Retina (tissue), 1 donor: ENCODE measurements at places on chromosomes 5 and 9.
A peak's percentile ranks its signal among the peaks of the same experiment; 100 is the strongest.

- no peak for DNase-seq
Measured at GRCh38 chr5:24235946-24236345, 408.8 kb downstream of the CDH10 start.

GRCh38 chr5:115755675-115756074 is 60.8 kb downstream of the CDO1 start:
- DNase-seq = no peak

GRCh38 chr5:137734331-137734730 is 1.6 kb downstream of the KLHL3 start:
- no peak for DNase-seq

DNA sequence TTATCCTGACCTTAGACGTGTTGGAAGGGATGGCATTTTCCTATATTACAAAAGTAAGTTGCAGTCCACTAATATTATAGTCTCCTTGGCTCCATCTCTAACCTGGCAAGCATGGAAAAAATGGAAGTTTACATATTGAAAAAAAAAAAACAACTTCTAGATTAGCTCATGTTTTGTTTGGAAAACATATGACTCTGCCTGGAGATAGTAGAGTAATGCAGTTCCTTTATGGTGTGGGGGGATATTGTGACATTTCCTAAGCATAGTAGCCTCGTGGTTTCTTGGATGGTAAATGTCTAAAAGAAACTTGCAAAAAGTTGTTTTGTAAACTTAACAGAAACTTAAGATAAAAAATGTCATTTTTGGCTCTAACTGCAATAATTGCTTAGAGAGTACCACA is 244.4 kb upstream of the FBXL7 start:
- DNase-seq = no peak

DNA sequence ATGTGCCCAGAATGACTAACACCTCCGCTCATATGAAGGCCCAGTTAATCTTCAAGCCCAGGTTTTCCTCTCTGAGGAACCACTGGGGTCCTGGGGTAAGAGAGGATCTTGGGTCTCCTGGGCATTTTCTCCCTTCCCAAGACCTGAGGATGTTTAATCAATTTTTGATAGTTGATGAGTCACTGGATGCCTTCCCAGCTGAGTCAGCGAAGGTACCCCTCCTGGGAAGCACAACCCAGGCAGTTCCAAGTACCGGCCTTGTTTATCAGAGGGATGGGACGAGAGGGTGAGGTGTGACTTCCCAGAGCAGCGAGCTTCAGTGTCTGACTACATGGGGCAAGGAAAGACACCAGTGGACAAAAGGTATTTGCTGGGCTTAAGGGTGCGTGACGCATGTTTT is 119.6 kb upstream of the IL12B start:
- no peak for DNase-seq

DNA sequence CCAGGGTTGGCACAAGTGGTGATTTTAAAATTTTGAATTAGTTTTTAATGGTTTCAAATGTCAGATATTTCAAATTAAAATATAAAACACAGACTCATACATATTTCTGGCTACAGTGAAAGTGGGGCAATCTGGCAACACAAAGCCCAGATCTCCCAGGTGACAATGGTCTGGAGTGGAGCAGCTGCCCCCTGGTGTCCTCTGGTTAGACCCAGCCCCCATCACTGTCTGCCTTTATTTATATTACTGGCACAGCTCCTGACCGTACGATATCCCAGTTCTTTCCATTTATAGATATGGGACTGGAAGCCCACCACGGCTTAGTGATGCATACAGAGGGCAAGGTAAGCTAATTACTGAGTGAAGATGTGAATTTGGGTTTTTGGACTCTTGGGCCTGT is 37.3 kb downstream of the MACIR start:
- DNase-seq = no peak

- no peak for DNase-seq
Measured at GRCh38 chr5:38529955-38530646, 26.3 kb downstream of the LIFR start.

- no peak for DNase-seq
Measured at GRCh38 chr5:54610197-54610944, 92.8 kb downstream of the SNX18 start.

- no peak for DNase-seq
Measured at GRCh38 chr9:129070696-129071525, 10.0 kb upstream of the DOLPP1 start.

DNA sequence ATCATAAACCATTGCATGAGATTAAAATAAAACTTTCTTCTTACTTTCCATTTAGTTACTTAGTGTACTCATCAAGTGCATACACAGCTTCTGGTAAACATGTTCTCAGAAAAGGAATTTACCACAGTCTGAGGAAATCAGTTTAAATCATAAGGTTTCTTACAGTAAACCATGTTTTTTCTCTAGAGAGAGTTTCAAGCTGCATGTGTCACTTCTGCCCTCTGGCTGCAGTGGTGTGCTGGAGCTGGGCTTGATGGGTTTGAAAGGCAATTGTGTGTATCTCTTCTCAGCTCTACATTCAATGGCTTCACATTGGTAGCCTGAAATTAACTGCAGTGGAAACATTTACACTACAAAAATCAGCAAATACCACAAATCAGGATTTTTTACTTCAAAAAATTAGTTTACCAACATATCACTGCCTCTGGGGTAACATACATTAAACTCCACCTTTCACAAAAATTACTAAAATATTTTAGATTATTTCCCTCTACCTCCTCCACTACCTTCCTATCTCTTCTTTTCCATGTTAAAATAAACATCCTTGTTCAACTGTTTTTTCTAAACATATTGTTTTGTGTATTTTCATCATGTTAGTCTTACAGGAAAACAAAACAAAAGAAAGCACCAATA is 414.3 kb downstream of the ANXA1 start:
- peak; percentile 72 for DNase-seq

GRCh38 chr5:78855026-78855425 is 130.1 kb downstream of the ARSB start:
- DNase-seq = no peak

- DNase-seq = peak; percentile 56
Measured at GRCh38 chr9:135144581-135145170, 57.2 kb downstream of the OLFM1 start.

DNA sequence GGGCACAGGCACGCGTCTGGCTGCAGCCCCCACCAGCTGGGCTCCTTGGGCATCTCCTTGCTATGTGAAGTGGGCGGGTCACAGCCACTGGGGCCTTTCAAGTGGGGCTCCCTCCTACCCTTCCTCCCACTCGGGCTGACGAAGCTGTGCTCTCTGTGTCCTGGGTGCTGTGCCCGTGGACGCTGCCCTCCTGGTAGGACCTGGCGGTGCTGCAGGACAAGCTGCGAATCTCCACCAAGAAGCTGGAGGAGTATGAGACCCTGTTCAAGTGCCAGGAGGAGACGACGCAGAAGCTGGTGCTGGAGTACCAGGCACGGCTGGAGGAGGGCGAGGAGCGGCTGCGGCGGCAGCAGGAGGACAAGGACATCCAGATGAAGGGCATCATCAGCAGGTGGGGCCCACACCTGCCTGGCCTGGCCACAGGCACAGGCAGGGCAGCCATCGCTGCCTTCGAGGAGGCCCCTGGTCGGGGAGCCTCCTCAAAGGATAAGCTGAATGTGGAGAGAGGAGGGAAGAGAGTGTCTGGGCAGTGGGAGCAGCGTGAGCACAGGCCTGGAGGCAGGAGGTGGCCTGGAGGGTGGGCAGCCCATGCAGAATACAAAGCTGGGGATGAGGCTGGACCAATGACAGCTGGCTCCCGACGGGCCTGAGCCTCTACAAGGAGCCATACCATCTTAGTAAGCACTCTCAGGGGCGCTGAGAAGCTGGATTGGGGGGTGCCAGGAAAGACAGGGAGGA is 124.7 kb downstream of the DAB2IP start:
- no peak for DNase-seq

DNA sequence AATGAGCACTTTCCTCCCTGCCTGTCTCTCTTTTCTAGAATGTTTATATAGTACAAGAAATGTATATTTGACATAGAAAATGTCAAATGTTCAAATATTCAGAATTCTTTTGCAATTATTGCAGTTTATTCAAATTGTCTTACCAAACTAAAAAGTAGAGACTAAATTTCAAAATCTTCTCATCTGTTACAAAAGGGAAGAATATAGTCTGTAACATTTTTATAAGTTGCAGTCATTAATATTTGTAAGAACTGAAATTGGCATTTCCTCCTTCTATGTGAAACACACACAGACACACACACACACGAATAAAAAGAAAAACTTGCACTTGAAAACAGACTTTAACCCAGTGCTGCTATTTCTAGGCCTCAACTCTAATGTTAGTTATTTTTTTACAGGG is 56.4 kb downstream of the NR3C1 start:
- no peak for DNase-seq

DNA sequence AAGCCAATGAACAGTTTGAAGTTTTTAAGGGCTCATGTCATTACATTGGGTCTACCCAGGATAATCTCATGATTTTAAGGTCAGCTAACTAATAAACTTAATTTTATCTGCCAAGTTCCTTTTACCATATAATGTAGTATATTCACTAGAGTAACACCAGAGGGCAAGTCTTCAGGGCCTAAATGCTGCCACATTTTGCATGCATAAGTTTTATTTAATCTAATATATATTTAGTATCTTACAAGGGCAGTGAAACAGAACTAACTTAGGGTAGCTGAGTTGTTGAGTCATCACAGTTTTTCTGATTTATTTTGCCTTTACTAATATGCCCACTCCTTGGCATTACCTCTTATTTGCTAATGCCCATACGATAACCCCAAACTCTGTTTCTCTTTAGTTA is 8.1 kb upstream of the APC start:
- no peak for DNase-seq

- DNase-seq = no peak
Measured at GRCh38 chr5:149820536-149821510, 90.7 kb downstream of the PPARGC1B start.

- no peak for DNase-seq
Measured at GRCh38 chr5:77876316-77876715, 100.2 kb upstream of the TBCA start.

- no peak for DNase-seq
Measured at GRCh38 chr9:74645007-74645639, 148.0 kb downstream of the RORB start.

DNA sequence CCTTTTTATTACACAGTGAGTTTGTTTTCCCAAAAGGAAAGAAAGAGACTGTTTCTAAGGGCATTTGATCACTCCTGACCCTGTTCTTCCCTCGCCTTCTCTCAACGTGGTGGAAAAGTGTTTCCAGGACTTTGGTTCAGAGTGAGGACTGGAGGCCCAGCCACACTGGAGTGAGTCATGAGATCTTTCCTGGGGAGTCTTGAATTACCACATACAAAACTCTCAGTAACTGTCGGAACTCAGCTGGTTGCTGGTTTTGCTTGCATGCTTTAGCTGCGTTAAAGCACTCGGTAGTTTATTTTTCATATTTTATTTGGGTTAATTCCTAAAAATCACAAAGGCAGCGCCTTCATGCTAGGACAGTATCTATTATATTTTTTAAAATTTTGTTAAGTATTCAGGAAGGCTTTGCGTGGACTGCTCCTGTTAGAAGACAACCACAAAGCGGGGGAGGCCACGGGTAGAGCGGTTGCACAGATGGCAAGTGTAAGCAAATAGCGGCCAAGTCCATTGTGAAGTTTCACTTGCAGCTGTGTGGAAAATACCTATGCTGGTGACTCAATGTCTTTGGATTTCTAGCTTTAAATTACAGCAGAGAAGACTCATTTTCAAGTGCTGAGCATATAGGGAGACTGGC is 77.7 kb downstream of the ARSB start:
- no peak for DNase-seq

DNA sequence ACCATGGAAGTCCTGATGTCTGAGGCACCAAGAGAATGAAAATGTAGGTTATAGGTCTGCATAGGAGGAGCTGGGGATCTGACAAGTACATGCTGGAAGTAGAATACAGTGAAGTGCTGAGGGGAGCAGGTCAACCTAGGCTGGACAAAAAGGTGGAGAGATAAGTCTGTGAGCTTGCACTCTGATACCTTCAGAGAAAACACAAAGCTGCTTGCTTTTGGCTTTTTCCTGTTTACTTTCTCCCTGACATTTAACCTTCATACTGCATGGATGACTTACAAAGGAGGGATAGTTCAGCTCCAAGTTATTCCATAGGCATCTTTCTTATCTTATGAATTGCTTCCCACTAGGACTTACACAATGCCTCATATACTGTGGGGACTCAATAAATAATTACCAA is 256.7 kb upstream of the NREP start:
- no peak for DNase-seq

- no peak for DNase-seq
Measured at GRCh38 chr9:2000314-2000713, 14.8 kb upstream of the SMARCA2 start.

GRCh38 chr5:174724484-174725260 is at the start of gene MSX2:
MSX2 (plus strand) TSS chr5:174724582; CDS start chr5:174724660, 78 bp downstream.
- DNase-seq = peak; percentile 93

GRCh38 chr5:134994560-134995156 is 27.0 kb downstream of the CATSPER3 start:
- DNase-seq = no peak

DNA sequence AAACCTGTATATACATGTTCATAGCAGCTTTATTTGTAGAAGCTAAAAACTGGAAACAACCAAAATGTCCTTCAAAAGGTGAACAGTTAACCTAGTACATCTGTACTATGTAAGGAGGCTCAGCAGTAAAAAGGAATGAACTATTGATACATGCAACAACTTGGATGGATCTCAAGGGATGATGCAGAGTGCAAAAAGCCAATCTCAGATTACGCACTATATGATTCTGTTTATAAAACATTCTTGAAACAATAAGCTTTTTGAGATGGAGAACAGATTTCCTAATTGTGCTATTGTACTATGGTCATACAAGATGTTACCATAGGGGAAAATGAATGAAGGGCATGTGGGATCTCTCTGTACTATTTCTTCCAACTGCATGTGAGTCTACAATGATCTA is 88.9 kb downstream of the PAM start:
- DNase-seq = no peak

DNA sequence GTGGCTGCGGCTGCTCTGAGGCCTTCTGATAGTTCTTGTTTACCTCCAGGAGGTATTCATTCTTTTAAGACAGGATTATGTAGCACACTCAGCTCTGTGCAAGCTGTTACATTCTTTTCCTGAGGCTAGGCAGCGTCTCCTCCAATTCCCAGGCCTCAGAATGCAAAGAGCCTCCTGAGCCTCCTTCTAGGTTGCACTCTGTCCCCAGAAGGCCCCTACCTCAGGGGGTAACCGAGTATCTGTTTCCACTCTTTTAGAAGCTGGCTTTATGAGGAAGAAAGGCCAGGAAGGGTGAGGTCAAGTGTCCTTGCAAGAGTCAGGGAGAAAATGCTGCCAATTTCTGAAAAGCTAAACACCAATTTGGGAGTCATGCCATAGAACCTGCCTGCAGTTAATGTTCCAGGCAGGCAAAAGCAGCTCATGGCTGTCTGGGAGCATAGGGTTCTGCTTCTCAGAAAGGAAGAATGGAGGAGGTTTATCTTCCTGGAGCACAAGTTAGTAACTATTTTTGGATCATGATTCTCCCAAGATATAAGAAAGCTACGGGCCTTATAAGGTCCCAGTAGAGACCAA is 178.9 kb downstream of the SEMA6A start:
- DNase-seq = no peak

- no peak for DNase-seq
Measured at GRCh38 chr5:133238426-133239205, 186.8 kb downstream of the HSPA4 start.

GRCh38 chr9:37486616-37487548 is 1.1 kb downstream of the POLR1E start:
- DNase-seq = peak; percentile 25
